ENCODE measurements at places on chromosomes 7 and 10.

DNA sequence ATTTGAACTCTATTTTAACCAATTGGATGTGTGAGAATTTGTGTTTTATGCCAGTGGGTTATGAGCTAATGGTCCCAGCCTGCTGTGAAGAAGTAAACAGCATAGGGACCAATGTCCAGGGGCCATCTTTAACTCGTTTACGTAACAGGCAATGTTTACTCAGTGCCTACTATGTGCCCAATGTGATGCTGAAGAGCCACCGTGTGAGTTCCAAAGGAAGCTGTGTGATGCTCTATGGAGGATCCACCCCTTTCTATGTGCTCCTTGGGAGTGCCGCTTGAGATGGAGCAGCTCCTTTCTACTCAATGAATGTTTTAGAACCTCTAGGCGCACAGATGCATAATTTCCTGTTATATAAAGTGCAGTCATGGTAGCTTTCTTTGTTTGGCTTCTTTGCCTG lies 21.3 kb downstream of the DYNC1I1 start:
- DNase-seq = no peak

- DNase-seq = no peak
Observed at GRCh38 chr7:74430961-74431466, 22.7 kb upstream of the GTF2IRD1 start.

DNA sequence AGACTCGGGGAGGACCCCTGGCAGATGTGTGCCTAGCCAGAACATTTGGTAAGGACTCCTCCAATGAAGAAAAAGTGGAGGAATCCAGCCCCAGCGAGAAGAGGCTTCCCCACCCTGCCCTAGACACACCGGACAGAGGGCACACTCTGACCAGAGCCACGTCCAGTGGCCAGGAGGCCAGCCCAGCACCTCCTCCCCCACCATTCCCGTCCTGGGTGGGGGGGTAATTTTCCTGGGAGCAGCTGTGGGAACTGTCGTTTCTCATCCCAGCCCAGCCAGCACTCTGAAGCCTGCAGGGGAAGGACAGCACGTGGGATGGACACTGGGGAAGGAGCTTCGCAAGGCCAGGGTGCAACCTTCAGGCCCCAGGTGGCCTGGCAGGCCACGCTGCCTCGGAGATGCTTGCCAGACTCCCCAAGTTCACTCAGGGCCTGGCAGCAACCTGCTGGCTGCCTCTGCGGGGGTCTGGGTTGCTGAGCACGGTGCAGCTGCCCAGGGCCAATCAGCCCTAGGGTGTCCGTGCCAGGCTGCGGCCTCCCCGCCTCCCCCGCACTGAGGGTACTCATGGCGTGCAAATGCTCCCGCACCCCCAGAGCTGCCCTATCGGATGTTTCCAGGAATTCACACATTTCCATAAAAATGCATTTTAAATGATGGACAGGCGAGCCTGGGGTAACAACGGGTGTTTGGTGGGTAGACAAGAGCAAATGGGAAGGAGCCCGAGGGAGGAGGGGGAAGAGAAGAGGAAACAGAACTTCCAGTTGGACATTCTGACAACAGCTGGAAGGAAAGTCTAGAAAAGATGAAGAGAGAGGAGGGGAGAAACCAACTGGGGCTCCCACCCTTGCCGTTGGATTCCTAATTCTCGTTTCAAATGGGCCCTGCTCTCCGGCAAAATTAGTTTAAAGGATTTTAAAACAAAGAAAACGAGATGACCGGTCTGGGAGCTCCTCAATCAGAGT lies 1.9 kb upstream of the EN2 start:
- DNase-seq = no peak

DNA sequence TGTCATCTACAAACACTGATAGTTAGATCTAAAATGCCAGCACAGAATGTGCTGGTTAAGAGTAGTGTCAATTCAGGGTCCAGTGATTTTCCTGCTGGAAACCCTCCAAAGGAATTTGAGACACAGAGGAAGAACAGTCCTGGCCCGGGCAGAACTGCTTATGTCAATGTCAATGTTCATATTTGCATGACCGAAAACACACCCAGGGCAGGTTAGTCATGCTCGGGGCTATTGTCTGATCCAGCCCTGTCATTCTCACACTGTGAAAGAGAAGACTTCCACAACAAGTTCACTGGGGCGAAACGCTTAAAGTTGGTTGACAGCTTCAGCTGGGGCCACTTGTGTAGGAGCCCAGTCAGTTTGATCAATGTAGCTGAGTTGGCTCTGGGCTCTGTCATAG lies 139.3 kb downstream of the C1GALT1 start:
- DNase-seq = no peak

DNA sequence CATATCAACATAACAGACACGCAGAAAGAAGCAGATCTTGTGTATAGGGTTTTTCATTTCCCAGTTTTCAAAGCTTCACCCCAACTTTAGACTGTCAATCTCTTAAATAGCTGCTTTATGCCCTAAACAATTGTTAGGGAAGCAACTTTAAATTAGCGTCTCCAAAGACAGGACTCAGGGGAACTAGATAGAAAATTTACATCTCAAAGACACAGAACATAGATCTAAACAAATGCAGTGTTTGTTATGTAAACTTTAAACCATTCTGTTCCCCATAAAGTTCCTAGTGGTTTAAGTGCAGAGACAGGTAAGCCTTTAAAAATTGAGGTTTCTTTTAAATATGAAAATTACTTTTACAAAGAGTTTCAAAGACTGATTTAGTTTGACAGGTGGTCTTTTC lies 379.2 kb upstream of the GHITM start:
- DNase-seq = no peak

DNA sequence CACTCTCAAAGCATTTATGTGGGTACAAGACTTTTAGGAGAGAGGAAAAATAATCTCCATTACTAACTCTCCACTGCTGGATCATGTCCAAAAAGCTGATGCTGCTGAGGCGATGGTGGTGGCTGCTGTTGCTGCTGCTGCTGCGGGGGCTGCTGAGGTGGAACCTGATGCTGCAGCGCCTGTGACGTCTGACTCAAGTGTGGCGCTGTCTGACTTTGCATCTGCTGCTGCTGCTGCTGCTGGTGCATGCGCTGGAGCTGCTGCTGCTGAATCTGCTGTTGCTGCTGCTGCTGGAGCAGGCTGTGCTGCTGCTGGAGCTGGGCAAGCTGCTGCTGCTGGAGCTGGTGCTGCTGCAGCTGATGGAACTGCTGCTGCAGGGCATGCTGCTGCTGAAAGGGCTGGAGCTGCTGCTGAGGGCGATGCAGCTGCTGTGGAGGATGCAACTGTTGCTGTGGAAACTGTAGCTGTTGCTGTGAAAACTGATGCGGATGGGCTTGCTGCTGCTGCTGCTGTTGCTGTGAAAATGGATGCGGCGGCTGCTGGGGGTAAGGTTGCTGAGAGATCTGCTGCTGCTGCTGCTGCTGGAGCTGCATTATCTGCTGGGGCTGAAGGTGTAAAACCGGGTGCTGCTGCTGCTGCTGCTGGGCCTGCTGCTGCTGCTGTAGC lies 34.5 kb downstream of the PAXIP1 start:
- no peak for DNase-seq

DNA sequence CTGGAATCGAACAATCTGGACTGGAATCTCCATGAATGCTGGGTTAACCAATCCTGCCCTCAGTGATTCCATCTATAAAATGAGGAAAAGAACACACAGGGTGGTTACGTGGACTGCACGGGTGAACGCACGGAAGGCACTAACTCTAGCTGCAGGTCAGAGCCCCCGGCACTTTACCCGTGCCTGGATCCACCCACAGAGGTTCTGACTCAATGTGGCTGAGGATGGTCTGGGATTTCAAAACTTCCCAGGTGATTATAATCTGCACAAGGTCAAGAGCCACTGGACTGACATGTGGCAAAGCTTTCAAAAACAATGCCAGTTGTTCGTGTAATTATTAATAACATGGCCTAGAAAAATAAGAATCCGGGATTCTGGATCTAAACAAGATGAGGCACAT lies 29.2 kb downstream of the KIAA1549 start:
- no peak for DNase-seq

GRCh38 chr7:92963566-92963965 lies 127.2 kb upstream of the CDK6 start:
- no peak for DNase-seq

DNA sequence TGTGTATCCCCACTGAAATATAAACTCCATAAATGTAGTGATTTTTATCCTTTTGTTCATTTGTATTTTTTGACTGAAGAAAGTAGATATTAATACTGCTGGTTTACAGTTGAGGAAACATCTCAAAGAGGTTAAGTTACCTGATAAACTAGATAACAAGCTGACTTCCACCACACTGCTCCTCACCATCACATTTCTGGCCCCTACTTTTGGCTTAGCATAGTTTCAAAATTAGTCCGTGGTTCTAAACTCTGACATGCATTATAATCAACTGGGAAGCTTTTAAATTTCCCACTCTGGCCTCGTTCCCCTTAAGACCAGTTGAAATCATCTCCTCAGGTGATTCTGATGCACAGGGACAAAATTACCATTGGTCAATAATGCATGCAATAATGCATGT lies 43.5 kb downstream of the ANKIB1 start:
- DNase-seq = no peak
